Stimulated activated naive B cell treated with anti-CD40 and anti-IgM and Interleukin-4, amounts not matched to agents 10 μg/mL and 1 μg/mL and 100 μg/mL, for 72 hours (primary cell): ENCODE measurements at places on chromosomes 5 and 9.

- no peak for DNase-seq
These were observed 52.7 kb downstream of the WNK2 start for GRCh38 chr9:93236541-93237206.

GRCh38 chr5:126925482-126925881 lies 104.9 kb downstream of the MARCHF3 start:
- DNase-seq: no peak

GRCh38 chr9:91162784-91163443 lies 198.8 kb downstream of the AUH start:
- peak; percentile 87 for DNase-seq

DNA sequence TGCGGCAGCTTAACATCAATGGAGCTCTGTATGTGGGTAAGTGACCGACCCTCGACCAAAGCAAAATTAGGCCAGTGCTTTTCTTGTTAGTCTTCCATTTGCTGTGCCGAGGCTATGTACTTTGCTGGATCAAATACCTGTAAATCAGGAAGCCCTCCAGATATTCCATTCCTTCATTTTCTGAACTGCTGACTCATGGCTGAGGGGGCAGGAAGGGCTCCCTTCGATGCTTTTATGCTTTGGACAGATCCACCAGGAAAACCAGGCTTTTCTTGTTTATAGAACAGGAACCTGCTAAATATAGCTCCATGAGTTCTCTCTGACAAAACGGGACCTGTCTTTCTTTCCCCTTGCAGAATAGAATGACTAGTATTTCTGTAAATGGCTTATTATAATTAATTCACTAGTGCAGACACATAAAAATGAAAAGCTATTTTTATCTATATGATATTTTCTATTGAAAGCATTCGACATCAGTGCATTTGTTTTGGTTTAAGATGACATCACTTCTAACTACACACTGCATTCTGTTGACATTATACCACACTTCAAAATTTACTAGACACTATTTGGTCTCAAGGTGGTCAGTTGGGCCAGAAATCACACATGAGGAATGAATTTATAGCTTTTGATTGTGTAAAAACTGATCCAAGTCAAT lies 93.3 kb downstream of the LIFR start:
- DNase-seq: no peak

GRCh38 chr5:54445691-54446378 lies 9.7 kb upstream of the HSPB3 start:
- no peak for DNase-seq

DNA sequence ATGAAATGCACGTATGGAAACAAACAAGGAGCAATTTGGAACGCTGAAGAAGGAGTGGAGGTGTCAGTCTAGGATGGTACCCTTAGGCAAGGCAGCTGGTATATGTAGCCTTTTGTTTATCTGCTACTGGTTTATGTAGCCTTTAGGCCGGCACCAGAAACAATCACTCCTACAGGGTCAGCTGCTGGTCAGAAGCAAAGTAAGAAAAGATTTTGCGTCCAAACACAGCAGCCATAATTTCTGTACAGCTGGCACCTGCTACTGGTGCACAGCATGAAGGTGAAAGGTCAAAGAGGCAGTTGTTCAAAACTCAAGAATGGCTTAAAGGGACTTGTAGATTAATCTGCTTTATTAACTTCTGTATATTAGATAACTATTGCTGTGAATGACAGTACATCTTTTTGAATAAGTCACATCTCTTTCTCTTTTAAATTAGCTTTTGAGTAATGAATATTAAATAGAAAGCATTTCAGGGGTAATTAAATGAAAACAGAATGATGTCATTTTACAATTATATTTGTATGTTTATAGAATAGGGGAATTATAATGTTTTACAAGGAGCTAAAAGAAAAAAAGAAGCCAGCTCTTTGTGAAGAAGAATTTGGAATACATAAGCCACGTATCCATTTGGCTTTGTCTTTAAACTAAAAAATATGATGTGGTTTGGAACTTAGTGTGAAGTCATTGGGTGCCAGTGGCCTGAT lies 33.1 kb upstream of the TLX3 start:
- DNase-seq: no peak

DNA sequence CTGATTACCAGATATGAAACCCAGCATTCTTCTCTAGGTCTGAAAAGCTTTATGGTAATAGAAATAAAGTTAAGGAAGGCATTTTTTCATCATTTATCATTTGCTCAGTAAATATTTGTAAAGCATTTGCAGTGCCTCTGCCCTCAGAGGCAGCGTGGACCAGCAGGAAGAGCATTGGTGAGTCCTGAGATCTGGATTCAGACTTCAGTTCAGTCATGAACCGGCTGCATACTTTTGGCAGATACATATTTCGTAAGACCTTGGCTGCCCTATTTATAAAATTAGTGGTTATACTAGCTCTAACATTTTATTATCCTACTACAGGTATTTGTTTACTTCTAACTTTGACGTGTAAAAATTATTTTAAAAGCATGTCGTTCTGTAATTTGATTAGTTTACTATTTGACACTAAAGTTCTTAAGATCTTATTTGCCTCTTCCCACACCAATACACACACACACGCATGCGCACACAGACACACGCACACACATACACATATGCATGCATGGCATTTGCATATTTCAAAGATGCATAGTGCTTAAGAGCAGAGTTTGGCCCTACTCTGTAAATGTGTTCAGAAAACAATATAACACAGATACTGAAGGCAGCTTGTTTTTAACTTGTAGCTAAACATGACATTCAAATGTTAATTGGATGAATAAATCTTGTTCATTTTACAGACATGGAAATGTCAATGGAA lies 101.9 kb downstream of the RPS23 start:
- no peak for DNase-seq
